CD4-positive, alpha-beta T cell (primary cell): ENCODE measurements at places on chromosomes 2 and 18.
A peak's percentile ranks its signal among the peaks of the same experiment; 100 is the strongest.

GRCh38 chr2:210681491-210681890, 125.1 kb downstream of the CPS1 start:
- no peak for DNase-seq

- DNase-seq: no peak
Observed at GRCh38 chr2:152363936-152364335, 29.0 kb downstream of the FMNL2 start.

- no peak for DNase-seq
Observed at GRCh38 chr2:130354139-130354428, 1.8 kb upstream of the PTPN18 start.

DNA sequence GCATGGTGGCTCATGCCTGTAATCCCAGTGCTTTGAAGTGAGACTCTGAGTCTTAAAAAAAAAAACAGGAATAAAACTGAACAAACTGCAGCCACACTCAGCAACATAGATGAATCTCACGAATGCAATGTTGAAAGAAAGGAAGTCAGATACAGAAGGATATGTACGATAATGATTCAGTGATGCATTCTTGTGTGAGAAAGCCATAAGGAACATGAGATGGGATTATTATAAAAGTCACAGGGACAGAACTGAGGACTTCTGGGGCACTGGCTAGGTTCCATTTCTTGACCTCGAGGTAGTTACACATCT, 56.9 kb upstream of the SMAD2 start:
- DNase-seq: no peak

DNA sequence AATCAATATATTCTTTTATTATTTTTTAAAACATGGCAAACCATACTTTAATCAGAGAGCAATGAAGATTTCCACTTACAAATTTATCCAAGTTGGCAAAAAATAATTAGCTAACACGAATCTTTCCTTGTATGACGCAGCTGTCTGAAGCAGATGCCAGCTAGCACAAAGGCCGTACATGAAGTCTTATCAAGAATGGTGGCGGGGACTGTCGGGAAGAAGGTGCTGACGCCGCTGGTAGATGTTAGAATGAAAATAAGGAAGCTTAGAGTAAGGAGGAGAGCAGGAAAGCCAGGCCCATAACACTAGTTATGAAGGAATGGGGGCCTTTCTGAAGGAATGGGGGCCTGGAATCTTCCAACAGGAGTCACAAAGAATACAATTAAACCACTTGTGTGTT, 96.7 kb downstream of the ZNF516 start:
- DNase-seq: no peak

GRCh38 chr18:13626544-13626908, 99.8 kb downstream of the FAM210A start:
- DNase-seq: no peak

DNA sequence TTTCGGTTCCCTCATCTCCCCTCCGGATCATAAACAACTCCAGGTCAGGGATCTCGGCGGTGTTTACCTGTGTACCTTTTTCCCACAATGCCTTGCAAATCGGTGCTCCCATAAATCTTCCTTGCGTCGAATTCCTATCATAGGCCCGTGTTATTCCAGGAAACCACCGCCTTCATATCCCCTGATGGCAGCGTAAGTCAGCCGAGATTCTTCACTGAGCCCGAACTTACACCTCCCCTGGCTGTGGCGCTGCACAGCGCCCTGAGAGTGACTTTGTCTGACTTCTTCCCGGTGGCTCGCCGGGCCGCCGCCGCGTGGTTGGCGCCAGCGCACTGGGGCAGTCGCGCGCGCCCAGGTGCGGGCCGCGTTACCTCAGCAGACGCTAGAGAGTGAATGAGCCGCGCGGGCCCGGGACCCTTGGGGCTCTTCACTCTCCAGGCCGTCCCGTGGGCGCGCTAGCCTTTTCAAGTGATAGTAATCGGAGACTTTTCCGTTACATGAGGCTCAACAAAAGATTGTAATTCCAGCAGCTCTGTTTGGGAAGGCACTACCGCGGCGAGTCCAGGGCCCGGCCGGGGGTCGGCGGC, 101.6 kb downstream of the SPTBN1 start:
- DNase-seq: peak; percentile 67

GRCh38 chr2:168997118-168997521, 34.0 kb downstream of the ABCB11 start:
- DNase-seq: no peak

- DNase-seq: no peak
Observed at GRCh38 chr2:238709325-238710025, 138.4 kb upstream of the TWIST2 start.

- DNase-seq: no peak
Observed at GRCh38 chr2:173881886-173882285, 83.3 kb downstream of the SP3 start.

DNA sequence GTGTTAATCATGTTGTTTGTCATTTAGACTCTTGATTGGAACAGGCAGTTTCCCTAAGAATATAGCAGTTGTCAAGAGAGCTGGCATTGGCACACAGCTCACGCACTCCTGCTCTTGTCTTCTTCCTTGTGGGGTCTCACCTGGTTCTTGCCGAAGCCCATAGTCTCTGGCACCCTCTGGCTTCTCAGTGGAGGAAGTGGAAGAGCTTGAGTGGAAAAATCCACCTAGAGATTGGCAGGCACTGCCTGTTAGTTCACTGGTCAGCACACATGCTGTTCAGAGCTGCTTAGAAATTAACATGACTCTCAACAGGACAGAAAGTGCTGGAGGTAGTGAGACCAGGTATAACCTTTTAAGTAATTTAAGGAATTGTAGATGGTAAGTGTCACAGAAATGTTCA, 28.3 kb downstream of the SCTR start:
- no peak for DNase-seq

DNA sequence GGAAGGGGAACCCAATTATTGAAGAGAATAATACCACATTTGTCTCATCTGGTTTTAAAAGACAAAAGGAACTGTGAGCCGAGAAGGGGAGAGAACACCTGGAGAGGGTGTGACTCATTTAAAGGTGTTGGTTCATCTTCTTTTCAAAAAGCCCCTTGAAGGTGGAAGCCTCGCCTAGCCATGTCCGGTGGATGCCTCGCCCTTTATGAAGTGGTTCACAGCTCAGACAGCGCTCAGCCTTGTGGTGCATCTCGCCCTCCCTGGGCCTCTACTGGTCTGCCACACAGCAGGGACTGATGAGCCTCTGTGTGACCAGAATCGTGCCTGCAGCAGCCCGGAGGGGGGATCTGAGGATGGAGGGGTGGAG, 290.0 kb upstream of the CXCR4 start:
- no peak for DNase-seq

DNA sequence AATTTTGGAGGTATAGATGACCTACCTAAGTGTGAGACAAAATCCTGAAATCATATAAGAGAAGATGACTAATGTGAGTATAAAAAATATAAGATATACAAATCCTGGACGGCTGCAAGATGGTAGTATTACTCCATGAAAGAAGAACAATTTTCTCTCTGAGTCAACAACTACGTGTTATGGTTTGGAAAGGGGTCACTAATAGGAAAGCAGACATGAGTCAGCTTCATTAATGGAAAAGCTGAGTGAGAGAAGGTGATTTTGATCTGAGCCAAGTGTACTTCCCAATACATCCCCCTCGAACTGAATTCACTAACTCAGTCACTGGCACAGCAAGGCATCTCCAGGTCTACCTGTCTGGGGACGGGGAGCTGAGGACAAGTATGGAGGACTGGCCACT, 20.1 kb upstream of the SELENOI start:
- DNase-seq: no peak

DNA sequence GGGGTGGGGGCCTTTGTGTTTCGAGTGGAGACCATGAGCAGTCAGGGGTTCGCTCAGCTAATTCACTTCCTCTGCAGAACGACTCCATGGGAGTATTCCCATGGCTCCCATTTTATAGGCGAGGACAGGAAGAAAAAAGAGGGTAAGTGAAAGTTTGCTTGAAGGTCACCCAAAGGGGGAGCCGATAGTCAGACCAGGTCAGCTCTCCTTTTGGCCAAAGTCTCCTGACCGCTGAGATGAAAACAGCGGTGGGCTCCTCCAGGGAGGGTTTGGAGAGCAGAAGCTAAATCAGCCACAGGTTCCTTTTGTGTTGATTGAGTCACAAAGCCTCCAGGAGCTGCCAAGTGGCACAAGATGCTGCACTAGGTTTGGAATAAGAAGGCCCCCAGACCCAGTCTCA, 34.1 kb upstream of the CTAGE1 start:
- DNase-seq: no peak
